ENCODE measurements at places on chromosomes 6 and 20. TPM values are rescaled to one million over a fixed set of nuclear protein-coding genes. Genes with fewer than 3 reads are reported as not detected.

Gene FOXQ1
- total RNA-seq, result 12.8 TPM

Gene OSER1
- total RNA-seq, result 42.7 TPM

Gene DZANK1
- 1.1 TPM for total RNA-seq

Gene SCRT2
- not detected for total RNA-seq

Gene ESR1
- total RNA-seq, result 0.08 TPM

Gene TGM3
- total RNA-seq, result not detected

Gene BPIFB4
- not detected for total RNA-seq

Gene LPA
- 1.4 TPM for total RNA-seq

Gene PLEKHG1
- total RNA-seq, result 6.8 TPM

Gene CLPSL1
- not detected for total RNA-seq

DNA sequence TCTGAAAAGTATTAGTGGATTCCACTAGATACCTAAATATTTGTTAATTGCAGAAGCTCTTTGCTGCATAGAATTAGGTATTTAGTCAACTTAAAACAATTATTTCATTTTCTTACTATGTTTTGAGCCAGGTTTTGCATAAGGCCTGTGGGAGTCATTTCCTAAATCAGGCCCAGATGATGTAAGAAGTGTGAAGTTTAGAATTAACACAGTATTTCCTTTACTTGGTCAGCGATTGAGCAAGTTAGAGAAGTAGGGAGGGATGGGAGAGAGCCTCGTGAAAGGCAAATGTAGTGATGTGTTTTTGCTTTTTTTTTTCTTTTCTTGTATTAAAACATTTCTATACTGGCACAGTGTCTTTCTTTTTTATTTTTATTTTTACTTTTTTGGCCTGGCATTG, 711.1 kb downstream of the HDGFL1 start:
- no peak overlapping the region for H3K27ac ChIP-seq
- no peaks in the 10 kb centered on the region for H3K27me3 ChIP-seq
- no peak overlapping the region for H3K4me3 ChIP-seq
- DNase-seq, result no peak
- H3K4me1 ChIP-seq, result peaks cover 15% of the 10 kb centered on the region
- H3K36me3 ChIP-seq, result no peaks in the 10 kb centered on the region

DNA sequence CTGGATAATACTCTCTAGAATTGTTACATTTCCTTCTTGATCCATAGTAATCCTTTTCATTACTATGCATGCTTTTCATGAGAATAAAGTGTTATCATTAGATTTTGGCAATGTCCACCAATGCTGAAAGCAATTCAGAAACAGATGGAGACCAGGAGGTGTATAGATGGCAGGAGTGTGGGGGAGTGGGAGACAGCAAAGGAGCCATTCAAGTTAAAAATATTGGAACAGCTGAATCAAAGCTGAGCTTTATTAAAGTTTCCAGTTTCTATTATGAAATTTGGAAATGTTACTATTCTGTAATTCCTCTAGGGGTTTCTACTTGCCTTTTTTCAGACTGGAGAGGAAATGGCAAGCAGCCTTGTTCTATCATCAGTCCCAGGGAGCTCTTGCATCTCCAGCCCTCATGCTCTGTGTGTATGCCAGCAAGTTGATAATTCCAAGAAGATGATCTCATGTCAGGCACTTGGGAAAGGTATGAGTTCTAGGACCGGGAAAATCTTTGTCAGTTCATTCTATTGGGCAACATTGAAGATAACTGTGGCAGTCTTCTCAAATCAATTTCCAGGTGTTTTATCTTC, 228.0 kb downstream of the CD109 start:
- H3K4me3 ChIP-seq, result no peak overlapping the region
- H3K4me1 ChIP-seq, result no peaks in the 10 kb centered on the region
- no peak for DNase-seq
- no peak overlapping the region for H3K27ac ChIP-seq

DNA sequence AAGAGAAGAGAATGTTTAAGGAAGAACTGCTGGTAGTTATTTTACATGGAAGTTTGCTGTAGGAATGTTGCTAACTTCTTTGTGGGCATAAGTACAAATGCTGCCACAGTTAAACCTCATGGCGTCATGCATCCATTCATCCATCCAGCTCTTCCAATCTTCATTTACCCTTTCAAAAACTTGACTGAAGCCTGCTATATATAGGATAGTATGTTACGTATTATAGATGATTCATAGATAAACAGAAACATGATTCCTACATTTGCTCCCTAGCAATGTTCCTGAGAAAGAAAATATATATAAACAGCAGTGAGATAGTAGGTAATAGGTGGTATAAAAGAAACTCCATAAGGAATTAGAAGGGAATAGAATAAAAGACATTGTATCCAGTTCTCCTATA, 93.7 kb downstream of the NDUFAF5 start:
- peaks cover 6% of the 10 kb centered on the region for H3K4me1 ChIP-seq
- H3K27me3 ChIP-seq, result no peaks in the 10 kb centered on the region
- DNase-seq, result no peak
- no peaks in the 10 kb centered on the region for H3K36me3 ChIP-seq
- no peak overlapping the region for H3K4me3 ChIP-seq

DNA sequence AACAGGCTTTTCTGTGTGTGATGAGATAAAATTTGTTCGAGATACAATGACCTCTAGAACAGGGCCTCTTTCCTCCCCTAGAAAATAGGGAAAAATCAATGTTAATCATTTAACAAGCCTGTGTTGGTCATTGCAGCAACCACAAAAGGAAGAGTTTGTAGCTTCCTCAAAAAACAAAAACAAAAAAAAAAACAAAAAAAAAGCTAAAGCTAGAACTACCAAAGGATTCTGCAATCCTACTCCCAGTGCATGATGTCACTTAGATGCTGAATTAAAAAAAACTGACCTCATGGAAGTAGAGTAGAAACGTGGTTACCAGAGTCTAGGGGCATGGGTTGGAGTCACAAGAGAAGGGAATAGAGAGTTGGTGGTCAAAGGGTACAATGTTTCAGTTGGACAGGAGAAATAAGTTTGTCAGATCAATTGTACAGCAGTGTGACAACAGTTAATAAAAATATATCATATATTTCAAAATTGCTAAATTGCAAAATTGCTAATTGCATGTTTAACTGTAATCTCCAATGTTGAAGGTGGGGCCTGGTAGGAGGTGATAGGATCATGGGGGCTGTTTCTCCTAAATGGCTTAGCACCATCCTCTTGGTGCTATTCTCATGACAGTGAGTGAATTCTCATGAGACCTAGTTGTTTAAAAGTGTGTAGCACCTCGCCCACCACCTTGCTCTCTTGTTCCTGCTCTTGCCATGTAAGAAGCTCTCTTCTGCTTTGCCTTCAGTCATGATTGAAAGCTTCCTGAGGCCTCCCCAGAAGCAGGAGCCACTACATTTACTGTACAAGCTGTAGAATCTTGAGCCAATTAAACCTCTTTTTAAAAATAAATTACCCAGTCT, 163.4 kb upstream of the SIM1 start:
- no peaks in the 10 kb centered on the region for H3K4me1 ChIP-seq
- no peak for DNase-seq
- H3K27me3 ChIP-seq, result no peaks in the 10 kb centered on the region
- H3K4me3 ChIP-seq, result no peak overlapping the region

DNA sequence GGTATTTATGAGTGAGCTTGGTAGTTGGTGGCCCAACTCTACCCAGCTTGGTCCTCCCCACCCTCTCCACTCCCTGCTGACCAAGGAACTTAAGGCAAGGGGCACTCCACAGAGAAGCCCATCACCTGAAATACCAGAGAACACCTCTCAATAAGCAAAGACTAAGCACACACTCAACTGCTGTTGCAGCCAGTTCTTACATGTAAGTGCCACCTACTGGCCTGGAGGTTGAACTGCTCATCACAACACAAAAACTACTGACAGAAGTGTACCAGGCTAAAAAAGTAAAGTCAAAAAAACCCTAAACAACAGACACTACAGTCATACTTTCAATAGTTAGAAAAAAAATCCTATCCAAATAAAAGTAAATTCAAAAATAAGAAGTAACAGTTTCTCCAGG, 146.2 kb downstream of the FAM83B start:
- H3K27ac ChIP-seq, result no peak overlapping the region
- no peaks in the 10 kb centered on the region for H3K27me3 ChIP-seq
- H3K36me3 ChIP-seq, result no peaks in the 10 kb centered on the region
- no peak overlapping the region for H3K4me3 ChIP-seq
- no peaks in the 10 kb centered on the region for H3K4me1 ChIP-seq

DNA sequence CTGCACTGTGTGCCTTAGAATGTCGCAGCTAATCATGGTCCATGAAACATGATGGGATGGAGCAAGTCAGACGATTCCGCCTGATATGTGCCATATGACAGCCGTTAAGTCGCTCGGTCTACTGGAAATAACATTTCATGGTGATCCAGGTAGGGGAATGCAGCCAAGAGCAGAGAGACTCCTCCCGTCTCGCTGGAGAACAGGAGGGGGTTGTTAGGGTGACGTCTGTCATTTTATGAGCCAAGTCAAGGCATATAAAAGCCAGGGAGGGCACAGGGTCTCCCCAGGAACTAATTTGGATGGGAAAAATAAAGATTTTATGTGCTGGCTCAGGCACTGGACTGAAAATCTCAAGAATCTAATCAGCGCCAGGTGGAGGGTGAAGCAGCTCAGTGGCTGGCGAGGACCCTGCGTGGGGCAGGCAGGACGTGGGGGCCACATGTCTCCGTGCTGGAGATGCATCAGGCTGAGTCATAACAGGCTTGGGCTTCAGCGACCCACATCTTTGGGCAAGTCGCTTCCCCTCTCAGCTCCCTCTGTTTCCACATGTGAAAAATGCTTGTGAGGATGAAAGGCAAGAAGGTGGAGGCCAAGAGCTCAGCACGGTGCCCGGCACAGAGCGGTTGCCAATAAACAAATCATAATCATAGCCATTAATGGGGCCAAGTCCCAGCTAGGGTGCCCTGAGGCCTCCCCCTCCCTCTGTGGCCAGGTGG, 234.6 kb downstream of the ANKRD60 start:
- peaks cover 4% of the 10 kb centered on the region for H3K4me1 ChIP-seq
- no peak overlapping the region for H3K4me3 ChIP-seq
- H3K27me3 ChIP-seq, result no peaks in the 10 kb centered on the region
- H3K27ac ChIP-seq, result no peak overlapping the region
- no peak for DNase-seq
- no peaks in the 10 kb centered on the region for H3K36me3 ChIP-seq

GRCh38 chr6:31042806-31043205, 32.5 kb downstream of the MUC22 start:
- DNase-seq, result peak; percentile 59
- no peaks in the 10 kb centered on the region for H3K27me3 ChIP-seq
- no peaks in the 10 kb centered on the region for H3K36me3 ChIP-seq
- no peak overlapping the region for H3K4me3 ChIP-seq
- no peak overlapping the region for H3K27ac ChIP-seq
- H3K4me1 ChIP-seq, result no peaks in the 10 kb centered on the region

DNA sequence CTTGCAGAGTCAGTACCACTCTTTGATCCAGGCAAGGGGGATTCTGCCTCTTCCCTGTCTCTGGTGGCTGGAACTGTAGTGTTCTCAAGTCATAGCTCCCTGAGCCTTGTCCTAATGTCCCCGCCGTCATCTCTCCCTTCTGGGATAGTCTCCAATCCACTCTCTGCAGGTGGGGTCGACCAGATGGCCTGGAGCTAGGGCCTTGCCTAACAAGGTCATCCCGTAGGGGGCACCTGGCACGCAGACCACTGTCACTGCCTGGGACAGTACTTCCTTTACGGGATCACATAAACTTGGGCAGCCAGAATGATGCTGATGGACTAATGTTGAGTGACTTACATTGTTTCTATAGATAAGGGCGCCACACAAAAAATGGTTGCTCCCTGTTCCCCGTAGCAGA, 118.9 kb upstream of the SLC22A23 start:
- H3K36me3 ChIP-seq, result no peaks in the 10 kb centered on the region
- no peak overlapping the region for H3K4me3 ChIP-seq
- H3K27me3 ChIP-seq, result no peaks in the 10 kb centered on the region

- H3K4me1 ChIP-seq, result peaks cover 6% of the 10 kb centered on the region
- no peaks in the 10 kb centered on the region for H3K36me3 ChIP-seq
- H3K4me3 ChIP-seq, result no peak overlapping the region
- DNase-seq, result peak; percentile 30
These were observed 44.6 kb downstream of the GPR63 start for GRCh38 chr6:96792561-96793190.

DNA sequence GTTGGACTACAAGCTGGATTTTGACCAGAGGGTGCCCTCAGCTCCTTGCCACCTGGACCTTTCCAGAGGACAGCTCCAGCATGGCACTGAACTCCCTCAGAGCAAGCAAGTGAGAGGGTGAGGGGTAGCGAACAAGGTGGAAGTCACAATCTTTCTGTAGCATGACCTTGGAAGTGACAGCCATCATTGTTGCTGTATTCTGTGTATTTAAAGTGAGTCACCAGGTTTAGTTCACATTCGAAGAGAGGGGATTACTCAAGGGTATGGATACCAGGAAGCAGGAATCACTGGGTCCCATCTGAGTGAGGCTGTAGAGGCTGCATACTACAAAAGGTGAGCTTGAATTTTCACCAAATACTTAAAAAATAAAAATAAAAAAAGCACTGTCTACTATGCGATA, 280.0 kb upstream of the SPTLC3 start:
- no peak overlapping the region for H3K4me3 ChIP-seq
- no peaks in the 10 kb centered on the region for H3K4me1 ChIP-seq
- H3K27me3 ChIP-seq, result no peaks in the 10 kb centered on the region

- H3K4me1 ChIP-seq, result peaks cover 17% of the 10 kb centered on the region
- no peaks in the 10 kb centered on the region for H3K27me3 ChIP-seq
- H3K4me3 ChIP-seq, result no peak overlapping the region
- DNase-seq, result no peak
- H3K36me3 ChIP-seq, result no peaks in the 10 kb centered on the region
These were observed 15.6 kb downstream of the MANBAL start for GRCh38 chr20:37305079-37305478.

DNA sequence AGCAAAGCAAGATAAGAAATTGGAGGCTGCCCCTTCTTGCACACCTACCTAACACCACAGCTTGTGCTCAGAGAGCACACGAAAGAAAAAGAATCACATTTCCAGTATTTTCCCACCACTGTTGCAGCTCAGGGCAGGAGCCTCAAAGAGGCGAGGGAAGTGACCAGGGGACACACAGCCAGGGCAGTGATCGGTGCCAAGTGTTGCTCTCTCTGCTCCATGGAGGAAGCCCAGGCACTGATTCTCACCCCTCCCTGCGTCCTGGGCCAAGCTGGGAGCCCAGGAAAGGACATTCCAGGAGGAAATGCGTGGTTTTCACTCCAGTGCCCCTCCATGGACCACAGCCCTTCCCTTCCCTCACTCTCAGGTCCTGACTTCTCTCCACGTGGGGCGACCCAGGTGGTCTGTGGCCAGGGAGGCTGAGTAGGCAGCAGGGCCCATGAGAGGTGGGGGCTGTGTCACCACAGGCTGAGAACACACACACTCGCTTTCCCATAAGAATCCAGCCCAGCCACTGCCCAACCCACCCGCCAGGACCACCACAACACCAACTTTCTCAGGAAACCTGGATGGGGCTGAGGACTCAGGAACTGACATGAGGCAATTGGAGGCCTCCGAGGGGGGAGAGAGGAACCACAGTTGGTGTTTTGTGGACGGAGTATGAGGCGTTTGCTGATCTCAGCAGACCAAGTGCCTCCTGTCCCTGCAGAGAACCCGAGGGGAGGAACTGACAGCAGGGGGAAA, 81.7 kb upstream of the MAFB start:
- DNase-seq, result no peak
- no peaks in the 10 kb centered on the region for H3K36me3 ChIP-seq
- no peaks in the 10 kb centered on the region for H3K4me1 ChIP-seq
- no peak overlapping the region for H3K27ac ChIP-seq
